Osteocyte (in vitro differentiated cells): ENCODE measurements at places on chromosomes 7 and 10. TPM values are rescaled to one million over a fixed set of nuclear protein-coding genes. Genes with fewer than 3 reads are reported as not detected.
A peak's percentile ranks its signal among the peaks of the same experiment; 100 is the strongest.

DNA sequence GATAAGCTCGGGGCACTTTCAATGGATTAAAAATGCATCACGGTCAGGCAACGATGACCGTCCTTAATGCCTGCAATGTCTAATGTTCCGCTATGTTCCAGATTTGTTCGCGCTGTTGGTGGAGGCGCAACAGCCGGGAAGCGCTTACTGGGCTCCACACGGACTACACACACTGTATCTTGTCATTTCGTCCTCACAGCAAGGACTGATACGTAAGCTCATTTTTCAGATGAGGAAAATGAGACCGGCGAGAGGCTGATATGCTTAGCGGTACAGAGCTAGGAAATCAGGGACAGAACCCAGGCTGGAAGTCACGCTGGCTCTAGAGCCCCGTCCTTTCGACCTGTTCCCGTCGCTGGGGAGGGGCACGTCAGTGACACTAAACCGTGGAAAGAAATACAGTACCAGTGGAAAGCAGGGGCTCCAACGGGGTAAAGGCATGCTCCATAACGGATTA is 670 bp downstream of the TPK1 start:
- H3K4me1 ChIP-seq: peaks cover 8% of the 10 kb centered on the region
- no peaks in the 10 kb centered on the region for H3K36me3 ChIP-seq
- peak overlapping the region; percentile 93 for H3K4me3 ChIP-seq
- H3K27ac ChIP-seq: peak overlapping the region; percentile 91
- H3K27me3 ChIP-seq: no peaks in the 10 kb centered on the region

GRCh38 chr7:93949423-93949822 is 27.9 kb downstream of the GNG11 start:
- no peaks in the 10 kb centered on the region for H3K36me3 ChIP-seq
- H3K27me3 ChIP-seq: no peaks in the 10 kb centered on the region
- H3K27ac ChIP-seq: no peak overlapping the region
- H3K4me1 ChIP-seq: peaks cover 16% of the 10 kb centered on the region
- no peak for DNase-seq

GRCh38 chr7:48962821-48963505 is 38.6 kb downstream of the CDC14C start:
- no peaks in the 10 kb centered on the region for H3K27me3 ChIP-seq
- H3K4me1 ChIP-seq: no peaks in the 10 kb centered on the region
- H3K27ac ChIP-seq: no peak overlapping the region
- no peak overlapping the region for H3K4me3 ChIP-seq
- DNase-seq: no peak

DNA sequence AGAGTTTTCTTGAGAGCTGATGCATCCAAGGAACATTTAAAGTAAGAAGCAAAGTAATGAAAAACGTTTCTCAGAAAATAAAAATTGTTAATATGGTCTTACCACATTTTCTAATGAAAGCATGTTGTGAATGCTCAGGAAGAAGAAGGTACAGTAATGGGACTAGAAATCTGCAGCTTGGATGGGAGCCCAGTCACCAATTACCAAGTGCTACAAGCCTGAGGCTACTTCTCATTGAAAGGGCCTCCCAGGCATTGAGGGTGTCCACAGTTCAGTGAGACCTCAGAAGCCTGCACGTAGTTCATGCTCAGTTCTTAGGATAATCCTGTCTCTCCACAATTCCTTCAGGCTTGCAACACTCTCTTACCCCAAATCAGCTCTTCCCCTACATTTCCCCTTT is 17.6 kb downstream of the PTN start:
- peaks cover 59% of the 10 kb centered on the region for H3K4me1 ChIP-seq
- no peak for DNase-seq
- H3K4me3 ChIP-seq: no peak overlapping the region
- H3K36me3 ChIP-seq: peaks cover 8% of the 10 kb centered on the region

DNA sequence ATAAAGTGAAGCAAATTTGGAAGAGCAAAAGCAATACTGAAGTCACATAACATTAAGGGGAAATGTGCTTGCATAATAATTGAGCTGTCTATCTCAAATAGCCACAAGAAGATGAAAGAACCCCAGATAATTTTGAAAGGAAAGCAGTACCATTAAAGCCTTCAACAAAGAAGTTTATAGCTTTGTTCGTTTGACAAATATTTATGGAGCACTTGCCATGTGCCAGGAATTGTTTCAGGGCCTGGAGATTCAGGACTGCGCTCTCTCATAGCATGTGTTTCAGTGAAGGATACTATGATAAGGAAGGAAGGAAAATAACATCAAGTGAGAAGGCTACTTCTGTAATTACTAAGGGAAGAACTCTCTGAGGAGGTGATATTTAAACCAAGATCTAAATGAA is 212.3 kb upstream of the CSTF2T start:
- H3K36me3 ChIP-seq: no peaks in the 10 kb centered on the region
- H3K27ac ChIP-seq: no peak overlapping the region
- H3K27me3 ChIP-seq: no peaks in the 10 kb centered on the region
- DNase-seq: no peak
- H3K4me3 ChIP-seq: no peak overlapping the region

- H3K36me3 ChIP-seq: no peaks in the 10 kb centered on the region
- H3K4me1 ChIP-seq: no peaks in the 10 kb centered on the region
- no peak overlapping the region for H3K4me3 ChIP-seq
- H3K27me3 ChIP-seq: peaks cover 19% of the 10 kb centered on the region
- no peak for DNase-seq
These were observed 28.8 kb upstream of the MYH16 start for GRCh38 chr7:99243751-99244337.

- H3K27ac ChIP-seq: no peak overlapping the region
- peaks cover 3% of the 10 kb centered on the region for H3K36me3 ChIP-seq
- H3K4me3 ChIP-seq: no peak overlapping the region
- H3K4me1 ChIP-seq: peaks cover 2% of the 10 kb centered on the region
These were observed 162.8 kb upstream of the SEMA3C start for GRCh38 chr7:81081616-81082015.

- H3K36me3 ChIP-seq: no peaks in the 10 kb centered on the region
- H3K27me3 ChIP-seq: peaks cover 4% of the 10 kb centered on the region
- H3K4me3 ChIP-seq: peak overlapping the region; percentile 77
- peak; percentile 88 for DNase-seq
- H3K27ac ChIP-seq: no peak overlapping the region
These were observed 647 bp upstream of the NACAD start for GRCh38 chr7:45089341-45089891.

- DNase-seq: peak; percentile 80
- no peak overlapping the region for H3K4me3 ChIP-seq
- no peaks in the 10 kb centered on the region for H3K4me1 ChIP-seq
These were observed 40.7 kb downstream of the JAKMIP3 start for GRCh38 chr10:132106431-132106830.

DNA sequence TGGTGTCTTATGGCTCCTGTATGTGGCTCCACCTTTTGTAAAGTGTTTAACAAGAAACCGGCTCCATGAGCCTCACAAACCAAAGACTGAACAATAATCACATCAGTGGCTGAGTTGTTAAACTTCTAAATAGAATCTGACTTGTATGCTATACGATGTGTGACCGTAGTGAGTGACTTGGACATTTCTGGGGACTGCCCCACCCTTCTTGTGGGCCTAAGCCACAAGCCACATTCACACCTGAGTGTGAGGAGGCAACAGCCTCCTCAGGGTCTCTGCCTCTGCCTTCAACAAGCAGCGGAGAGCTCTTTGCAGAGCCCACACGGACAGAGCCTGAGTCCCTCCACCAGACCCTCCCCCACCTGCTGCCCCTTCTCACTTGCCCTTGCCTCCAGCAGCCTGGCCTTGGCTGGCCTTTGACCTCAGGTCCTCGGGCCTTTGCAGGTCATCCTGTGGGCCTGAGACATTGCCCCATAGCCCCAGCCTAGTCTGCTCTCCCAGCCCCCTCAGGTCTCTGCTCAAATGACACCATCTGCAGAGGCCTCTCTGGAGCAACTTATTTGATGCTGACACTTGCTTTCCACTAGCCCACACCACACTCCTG is 156.8 kb upstream of the TNS3 start:
- no peak overlapping the region for H3K4me3 ChIP-seq
- peaks cover 41% of the 10 kb centered on the region for H3K4me1 ChIP-seq
- DNase-seq: peak; percentile 73
- no peaks in the 10 kb centered on the region for H3K27me3 ChIP-seq

GRCh38 chr7:64869912-64870562 is 33.0 kb upstream of the ZNF273 start:
- no peak overlapping the region for H3K4me3 ChIP-seq
- H3K4me1 ChIP-seq: no peaks in the 10 kb centered on the region
- no peak overlapping the region for H3K27ac ChIP-seq

GRCh38 chr7:109901926-109902325 is 1189.0 kb upstream of the LRRN3 start:
- H3K4me1 ChIP-seq: no peaks in the 10 kb centered on the region
- no peaks in the 10 kb centered on the region for H3K27me3 ChIP-seq
- no peak for DNase-seq

DNA sequence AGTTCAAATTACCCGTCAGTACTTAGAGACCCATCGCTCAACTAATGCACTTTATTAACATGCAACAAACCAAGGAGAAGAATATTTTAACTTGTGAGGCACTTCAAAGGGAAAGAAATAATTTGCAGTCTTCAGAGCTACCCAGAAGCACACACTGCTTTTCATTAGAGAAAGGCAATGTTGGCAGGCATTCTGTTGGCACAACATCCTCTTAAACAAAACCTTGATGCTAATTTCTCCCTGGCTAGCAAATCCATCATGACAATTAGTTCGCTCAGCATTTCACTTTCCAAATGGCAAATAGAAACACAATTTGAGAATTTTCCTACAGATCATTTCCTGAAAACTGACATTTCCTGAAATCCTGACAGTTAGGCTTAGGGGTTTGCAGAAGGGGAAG is 155.6 kb upstream of the FAM13C start:
- no peaks in the 10 kb centered on the region for H3K36me3 ChIP-seq
- no peaks in the 10 kb centered on the region for H3K4me1 ChIP-seq
- no peak overlapping the region for H3K27ac ChIP-seq
- H3K27me3 ChIP-seq: peaks cover 61% of the 10 kb centered on the region
- H3K4me3 ChIP-seq: no peak overlapping the region

DNA sequence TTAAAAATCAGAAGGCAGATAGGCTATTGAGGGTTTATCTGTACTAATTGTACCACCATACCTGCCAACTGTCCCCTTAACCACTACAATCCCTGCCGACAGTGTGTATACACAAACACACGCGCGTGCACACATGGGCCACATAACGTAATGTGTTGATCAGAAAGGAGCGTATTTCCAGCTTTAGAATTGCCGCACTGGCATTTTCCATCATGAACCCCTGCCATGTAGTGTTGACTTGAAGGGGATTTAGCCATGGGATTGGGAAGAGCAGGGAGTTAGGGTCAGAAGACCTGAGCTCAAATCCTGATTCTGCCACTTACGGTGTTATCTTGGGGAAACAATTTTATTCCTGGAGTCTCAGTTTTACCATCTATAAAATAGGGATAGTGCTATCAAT is 158.9 kb downstream of the TCF7L2 start:
- no peak overlapping the region for H3K4me3 ChIP-seq
- H3K27ac ChIP-seq: no peak overlapping the region
- DNase-seq: no peak
- H3K27me3 ChIP-seq: no peaks in the 10 kb centered on the region
- H3K4me1 ChIP-seq: peaks cover 32% of the 10 kb centered on the region

DNA sequence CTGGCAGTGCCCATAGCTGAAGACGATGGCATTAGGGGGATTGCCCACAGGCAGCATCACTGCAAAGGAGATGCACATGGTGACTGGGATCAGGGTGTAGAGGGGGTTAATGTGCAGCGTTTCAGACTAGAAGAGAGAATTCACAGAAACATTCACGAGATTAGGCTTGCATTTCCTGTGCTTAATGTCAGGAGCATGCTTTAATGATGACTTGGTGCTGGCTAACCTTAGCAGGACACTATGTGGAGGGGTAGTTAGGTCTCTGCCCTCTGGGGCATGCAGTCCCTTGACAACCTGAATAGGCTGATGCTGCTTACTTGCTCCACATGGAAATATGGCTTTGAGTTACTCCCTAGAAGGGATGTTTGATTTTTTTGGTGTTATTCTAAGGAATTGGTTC is 21.8 kb downstream of the STMP1 start:
- peaks cover 9% of the 10 kb centered on the region for H3K36me3 ChIP-seq
- no peak for DNase-seq
- no peak overlapping the region for H3K27ac ChIP-seq

- no peak overlapping the region for H3K4me3 ChIP-seq
- no peaks in the 10 kb centered on the region for H3K4me1 ChIP-seq
- DNase-seq: no peak
- H3K27ac ChIP-seq: no peak overlapping the region
These were observed 760.0 kb upstream of the SORCS1 start for GRCh38 chr10:107924458-107924857.

DNA sequence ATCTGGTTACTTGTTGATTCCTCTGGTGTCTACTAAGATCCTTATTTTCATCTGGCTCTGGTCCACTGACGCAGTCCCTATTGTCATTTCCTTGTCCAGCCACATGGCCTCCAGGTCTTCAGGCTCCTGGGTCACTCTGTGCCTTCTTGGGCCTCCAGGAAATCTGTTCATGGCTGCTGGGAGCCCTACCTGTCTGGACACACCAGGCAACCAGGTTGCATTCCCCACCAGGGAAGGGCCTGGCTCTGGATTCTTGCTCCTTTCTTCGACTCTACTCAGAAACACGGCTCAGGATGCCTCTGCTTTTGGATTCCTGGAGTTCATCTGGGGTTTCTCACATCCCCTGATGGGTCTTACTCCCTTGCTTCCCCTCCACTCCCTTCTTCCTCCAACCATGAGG is 8.0 kb upstream of the PPIF start:
- H3K27me3 ChIP-seq: no peaks in the 10 kb centered on the region
- H3K4me1 ChIP-seq: peaks cover 29% of the 10 kb centered on the region
- H3K36me3 ChIP-seq: no peaks in the 10 kb centered on the region
- H3K27ac ChIP-seq: no peak overlapping the region
- H3K4me3 ChIP-seq: no peak overlapping the region

- DNase-seq: no peak
- no peaks in the 10 kb centered on the region for H3K36me3 ChIP-seq
- H3K27ac ChIP-seq: no peak overlapping the region
- H3K4me3 ChIP-seq: no peak overlapping the region
These were observed 9.6 kb upstream of the EIF3A start for GRCh38 chr10:119090026-119090795.

GRCh38 chr10:3668966-3669330 is 116.1 kb downstream of the KLF6 start:
- H3K4me1 ChIP-seq: peaks cover 9% of the 10 kb centered on the region
- no peak overlapping the region for H3K4me3 ChIP-seq
- no peak for DNase-seq
- no peaks in the 10 kb centered on the region for H3K27me3 ChIP-seq
- H3K36me3 ChIP-seq: peaks cover 2% of the 10 kb centered on the region

The CNPY1 gene
- total RNA-seq: not detected in 2 replicates

The AKR1C1 gene
- 0.67 and 0.84 TPM in 2 replicates for total RNA-seq

The CHAT gene
- total RNA-seq: not detected in 2 replicates

The PSD gene
- 0.99 and 1.8 TPM in 2 replicates for total RNA-seq

The SFTPA1 gene
- not detected in 2 replicates for total RNA-seq

The HOXA7 gene
- total RNA-seq: not detected in 2 replicates

The HOXA9 gene
- total RNA-seq: not detected in 2 replicates

The IGF2BP3 gene
- total RNA-seq: 70.0 and 70.5 TPM in 2 replicates

The CUZD1 gene
- 0.30 and 0.81 TPM in 2 replicates for total RNA-seq

The HYAL4 gene
- total RNA-seq: not detected in 2 replicates

The SPRN gene
- 2.2 and 2.7 TPM in 2 replicates for total RNA-seq
